ENCODE measurements at places on chromosomes 4 and X.

GRCh38 chr4:56708146-56708545, 27.1 kb upstream of the HOPX start:
- no peak for DNase-seq

DNA sequence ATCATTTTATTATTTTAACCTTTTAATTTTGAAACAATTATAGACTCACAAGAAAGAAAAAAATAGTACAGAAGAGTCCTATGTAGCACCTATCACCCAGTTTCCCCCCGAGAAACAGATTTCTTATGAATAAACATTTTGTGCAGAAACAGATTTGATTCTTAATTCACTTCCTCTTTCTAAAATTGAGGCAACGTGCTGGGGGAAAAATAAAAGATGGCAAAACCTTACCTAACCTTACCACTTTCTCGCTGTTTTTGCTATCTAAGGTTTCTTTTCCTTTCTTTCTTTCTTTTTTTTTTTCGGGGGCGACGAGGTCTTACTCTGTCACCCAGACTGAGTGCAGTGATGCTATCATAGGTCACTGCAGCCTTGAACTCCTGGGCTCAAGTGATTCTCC, 4.3 kb upstream of the CLNK start:
- no peak for DNase-seq

DNA sequence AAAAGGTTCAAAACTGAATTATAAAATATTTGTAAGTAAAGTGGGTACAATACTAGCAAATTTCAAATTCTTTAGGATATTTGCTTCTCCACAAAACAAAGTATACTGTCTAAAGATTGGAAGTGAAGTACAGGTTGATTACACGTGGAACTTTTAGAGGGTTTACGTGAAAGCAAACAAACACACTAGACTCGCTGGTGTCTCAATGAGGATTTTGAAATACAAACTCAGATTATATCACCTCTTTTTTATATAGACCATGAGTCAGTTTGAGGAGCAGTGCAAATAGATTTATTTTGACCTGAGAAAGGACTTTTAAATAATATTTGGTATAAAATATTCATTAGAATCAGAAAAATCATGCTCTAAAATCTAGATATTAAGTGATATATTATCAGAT, 185.0 kb downstream of the SPOCK3 start:
- no peak for DNase-seq

GRCh38 chr4:7255996-7256395, 63.7 kb downstream of the SORCS2 start:
- no peak for DNase-seq

Data from effector memory CD4-positive, alpha-beta T cell (primary cell).